ENCODE measurements at places on chromosomes 3 and 15.

DNA sequence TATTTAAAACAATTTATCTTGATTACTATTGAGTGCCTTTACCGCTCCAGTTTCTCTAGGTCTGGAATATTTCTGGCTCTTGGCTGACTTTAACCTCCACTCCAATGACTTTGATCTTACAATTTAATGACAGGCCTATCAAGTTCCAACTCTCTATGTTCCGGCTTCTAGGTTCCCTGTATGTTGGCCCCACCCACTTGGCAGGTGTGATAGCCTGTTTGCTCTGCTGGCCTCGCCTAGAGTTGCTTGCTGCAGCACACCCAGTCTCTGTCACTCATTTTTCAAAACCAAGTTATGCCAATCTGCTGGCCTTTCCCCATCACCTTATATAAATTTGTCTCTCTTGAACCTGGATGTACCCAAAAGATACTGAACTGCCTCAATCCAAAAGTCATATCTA lies 428.0 kb downstream of the ROBO1 start:
- DNase-seq, result no peak

DNA sequence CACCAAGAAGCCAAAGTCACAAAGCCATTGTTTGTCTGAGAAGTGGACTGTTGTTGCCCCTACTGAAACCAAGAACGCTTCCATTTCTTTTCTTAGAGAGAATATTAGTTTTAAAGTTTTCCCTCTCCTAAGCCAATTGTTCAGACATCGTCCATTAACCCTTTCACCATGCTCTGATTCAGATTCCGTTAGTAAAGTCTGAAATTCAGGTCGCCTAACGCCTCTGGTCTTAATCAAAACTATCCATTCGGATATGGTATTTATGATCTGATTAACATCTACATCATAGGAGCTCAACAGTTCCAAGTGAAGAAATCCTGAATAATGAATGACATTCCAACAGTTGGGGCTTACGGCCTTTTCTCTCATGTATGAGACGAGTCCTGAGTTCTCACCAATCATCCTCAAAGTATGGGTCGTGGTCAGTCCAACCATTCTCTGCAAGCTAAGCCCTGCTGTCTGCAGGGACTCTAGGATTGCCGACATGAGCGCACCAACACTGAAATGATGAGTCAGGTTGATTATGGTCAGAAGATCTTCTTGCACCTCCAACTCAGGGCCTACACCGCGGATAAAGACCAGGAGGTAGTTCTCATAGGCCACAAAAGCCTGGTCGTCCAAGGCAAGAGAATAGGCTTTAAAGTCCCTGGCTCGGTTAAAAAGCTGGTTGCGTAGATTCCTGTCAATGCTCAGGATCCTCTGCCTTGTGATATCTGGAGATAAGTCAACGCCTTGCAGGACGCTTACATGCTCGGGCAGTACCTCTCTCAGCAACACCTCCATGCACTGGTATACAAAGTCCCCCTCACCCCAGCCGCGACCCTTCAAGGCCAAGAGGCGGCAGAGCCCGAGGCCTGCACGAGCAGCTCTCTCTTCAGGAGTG lies 767 bp downstream of the EPM2AIP1 start:
- no peak for DNase-seq

DNA sequence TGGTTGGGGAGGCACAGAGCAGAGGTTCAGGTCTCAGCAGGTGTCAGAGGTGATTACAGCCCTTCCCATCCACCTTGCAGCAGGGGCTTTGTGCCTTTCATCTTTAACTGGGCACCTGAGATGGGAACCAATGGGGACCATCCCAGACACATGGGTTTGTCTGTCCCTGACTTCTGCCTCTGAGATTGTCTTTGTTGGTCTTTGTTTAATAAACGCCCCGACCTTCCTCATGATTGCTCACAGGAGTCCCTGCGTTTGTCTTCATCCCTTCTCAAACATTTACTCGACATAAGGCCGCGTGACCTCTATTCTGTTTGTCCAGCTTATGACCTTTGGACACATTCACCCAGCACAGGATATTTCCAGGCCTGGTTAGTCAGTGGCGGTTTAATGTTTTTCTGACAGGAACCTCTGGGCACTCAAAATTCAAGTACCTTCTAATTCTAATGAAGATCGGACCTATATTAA lies 5.9 kb downstream of the ZSCAN2 start:
- no peak for DNase-seq

DNA sequence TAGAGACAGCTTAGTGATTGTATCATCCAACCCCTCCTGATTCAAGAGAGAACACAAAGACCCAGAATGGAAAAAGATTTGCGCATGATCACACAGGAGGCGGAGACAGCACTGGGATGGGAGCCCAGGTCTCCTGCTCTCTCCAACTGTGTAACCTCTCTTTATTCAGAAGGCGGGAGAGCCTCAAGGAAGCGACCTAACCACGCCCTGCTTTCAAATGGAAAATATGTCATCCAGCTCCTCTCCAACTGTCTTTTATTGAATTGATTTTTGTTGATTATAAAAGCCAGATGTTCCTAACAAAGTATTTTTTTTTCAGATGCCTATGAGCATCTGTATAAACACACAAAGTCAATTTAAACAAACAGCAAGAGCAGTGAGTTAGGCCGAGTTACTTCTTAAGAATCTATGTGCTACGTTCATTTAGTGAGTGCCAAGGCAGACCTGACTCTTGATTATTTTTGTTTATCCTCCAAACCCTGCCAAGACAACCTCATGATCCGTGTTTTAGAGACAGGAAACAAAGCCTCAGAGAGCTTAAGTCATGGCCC lies 74.5 kb downstream of the BFSP2 start:
- no peak for DNase-seq

- no peak for DNase-seq
Measured at GRCh38 chr3:43907508-43907858, 216.7 kb downstream of the ABHD5 start.

- DNase-seq, result no peak
Measured at GRCh38 chr15:98682992-98683701, 34.8 kb downstream of the IGF1R start.

DNA sequence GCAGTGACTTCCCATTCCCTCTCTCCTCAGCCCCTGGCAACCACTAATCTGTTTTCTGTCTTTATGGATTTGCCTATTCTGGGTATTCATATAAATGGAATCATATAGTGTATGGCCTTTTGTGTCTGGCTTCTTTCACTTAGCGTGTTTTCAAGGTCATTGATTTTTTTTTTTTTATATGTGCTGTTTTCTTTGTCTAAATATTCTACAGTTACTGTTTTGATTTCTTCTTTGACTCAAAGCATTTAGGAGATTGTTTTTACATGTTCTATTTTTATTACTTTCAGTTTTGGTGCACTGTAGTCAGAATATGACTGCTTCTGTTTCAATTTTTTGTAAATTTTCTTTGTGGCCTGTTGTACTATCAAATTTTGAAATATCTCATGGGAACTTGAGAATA lies 71.9 kb upstream of the RNU6-1 start:
- no peak for DNase-seq

DNA sequence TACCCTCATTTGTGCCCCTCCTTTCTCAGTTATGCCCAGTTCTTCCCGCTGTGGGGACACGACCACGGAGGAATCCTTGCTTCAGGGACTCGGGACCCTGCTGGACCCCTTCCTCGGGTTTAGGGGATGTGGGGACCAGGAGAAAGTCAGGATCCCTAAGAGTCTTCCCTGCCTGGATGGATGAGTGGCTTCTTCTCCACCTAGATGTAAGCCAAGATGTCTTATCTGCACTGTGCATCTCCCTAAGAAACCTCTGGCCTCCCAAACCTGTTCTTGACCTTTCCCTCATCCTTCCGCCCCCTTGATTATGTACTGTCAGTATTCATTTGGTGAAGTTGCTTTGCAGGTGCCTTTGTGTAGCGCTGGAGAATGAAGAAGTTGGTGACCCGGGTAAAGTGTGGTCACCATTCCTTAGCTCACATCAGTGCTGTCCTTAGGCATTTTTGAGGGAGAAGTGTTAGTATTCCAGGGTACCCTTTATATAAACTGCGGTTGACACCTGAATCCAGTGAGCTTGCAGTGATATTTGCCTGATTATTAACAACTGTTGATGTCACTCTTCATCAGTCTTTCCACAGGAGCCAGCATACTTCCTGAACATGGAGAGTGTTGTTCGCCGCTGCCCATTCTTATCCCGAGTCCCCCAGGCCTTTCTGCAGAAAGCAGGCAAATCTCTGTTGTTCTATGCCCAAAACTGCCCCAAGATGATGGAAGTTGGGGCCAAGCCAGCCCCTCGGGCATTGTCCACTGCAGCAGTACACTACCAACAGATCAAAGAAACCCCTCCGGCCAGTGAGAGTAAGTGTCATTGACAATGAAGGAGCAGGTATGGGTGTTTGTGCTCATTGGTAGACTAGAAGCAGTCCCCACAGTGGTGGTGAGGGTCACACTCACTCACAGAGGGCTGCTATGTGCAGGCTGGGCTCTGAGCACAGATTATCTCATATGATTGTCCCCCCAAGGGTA lies 966 bp downstream of the ALAS1 start:
- DNase-seq, result no peak

- DNase-seq, result no peak
Measured at GRCh38 chr3:195453236-195453635, 10.4 kb upstream of the ACAP2 start.

- DNase-seq, result no peak
Measured at GRCh38 chr3:55870594-55870993, 383.5 kb upstream of the WNT5A start.

GRCh38 chr3:167253037-167253436 lies 127.1 kb downstream of the ZBBX start:
- no peak for DNase-seq

GRCh38 chr15:94951538-94951937 lies 720.2 kb downstream of the MCTP2 start:
- DNase-seq, result no peak

DNA sequence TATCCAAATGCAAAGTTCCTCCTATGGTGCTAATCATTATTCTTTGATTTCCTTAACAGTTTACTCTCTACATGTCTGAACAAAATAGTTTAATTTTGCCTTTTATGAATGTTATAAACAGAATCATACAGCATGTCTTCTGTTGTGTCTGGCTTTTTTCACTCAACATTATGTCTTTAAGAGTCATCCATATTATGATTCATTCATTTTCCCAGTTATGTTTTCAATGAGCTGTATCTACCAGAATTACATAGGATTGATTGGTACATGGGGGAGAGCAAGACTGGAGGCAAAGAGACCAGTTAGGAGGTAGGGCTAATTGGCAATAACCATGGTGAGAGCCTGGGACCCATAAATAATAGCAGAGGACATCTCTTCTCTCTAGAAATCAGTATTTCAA lies 16.6 kb upstream of the RAP2B start:
- no peak for DNase-seq

DNA sequence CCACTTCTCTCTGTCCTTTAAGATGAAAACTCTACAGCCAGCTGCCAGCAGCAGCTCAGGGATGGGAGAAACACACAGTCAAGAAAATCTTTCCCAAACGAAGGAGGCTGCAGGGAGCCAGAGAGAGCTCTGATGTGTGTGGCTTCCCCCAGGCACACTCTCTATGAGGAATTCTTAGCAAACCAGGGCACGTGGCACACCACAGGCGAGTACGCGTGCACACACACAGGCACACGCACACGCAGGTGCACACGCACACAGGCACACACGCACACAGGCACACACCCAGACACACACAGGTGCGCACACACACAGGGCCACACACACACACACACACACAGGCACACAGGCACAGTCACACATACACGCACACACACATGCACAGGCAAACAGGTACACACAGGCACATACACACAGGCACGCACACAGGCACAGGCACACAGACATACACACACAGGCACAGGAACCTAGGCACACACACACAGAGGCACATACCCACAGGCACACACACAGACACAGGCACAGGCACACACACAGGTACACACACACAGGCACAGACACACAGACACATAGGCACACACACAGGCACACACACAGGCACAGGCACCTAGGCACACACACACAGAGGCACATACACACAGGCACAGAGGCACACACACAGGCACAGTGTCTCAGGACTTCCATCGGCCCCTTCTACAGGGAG lies 91.5 kb upstream of the ATP2B2 start:
- no peak for DNase-seq

GRCh38 chr15:60795889-60796288 lies 316.9 kb upstream of the ICE2 start:
- peak; percentile 62 for DNase-seq

GRCh38 chr15:68678746-68679145 lies 100.0 kb downstream of the CORO2B start:
- no peak for DNase-seq

DNA sequence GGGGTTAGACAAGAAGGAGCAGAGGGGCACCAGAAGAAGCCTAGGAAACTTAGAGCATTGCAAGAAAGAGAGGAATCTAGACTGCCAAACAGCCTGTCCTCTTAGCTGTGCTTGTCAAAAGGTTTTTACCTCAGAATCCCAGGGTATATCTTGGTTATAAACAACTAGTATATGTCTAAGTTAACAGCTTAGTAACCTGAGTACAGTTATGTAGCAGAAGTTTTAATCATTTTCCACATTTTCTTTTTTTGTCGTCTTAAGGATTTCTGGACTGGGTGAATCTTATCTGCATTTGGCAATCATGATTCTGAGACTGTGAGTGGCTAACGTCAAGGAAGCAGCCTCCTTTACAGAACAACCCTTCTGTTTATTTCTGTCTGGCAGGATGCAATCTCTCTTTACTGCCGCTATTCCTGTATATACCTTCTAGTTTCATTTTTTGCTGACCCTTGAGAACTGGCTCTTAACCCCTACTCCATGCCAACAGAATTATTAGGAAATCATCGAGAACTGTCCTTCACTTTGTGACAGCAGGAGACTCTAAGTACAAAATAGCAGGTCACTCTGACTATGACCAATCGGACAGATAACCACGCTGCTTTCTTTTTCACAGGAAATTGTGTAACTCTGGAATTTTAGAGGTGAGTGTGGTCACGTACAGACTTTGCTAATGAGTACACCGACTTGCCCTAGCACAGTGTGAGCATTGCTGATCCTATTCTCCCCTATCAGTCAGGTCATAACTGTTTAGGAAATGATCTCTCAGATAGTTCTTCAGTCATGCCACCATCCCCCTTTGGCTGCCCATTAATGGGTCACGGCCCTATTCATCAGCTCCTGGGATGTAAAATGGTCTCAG lies 3.3 kb upstream of the CP start:
- DNase-seq, result peak; percentile 50

DNA sequence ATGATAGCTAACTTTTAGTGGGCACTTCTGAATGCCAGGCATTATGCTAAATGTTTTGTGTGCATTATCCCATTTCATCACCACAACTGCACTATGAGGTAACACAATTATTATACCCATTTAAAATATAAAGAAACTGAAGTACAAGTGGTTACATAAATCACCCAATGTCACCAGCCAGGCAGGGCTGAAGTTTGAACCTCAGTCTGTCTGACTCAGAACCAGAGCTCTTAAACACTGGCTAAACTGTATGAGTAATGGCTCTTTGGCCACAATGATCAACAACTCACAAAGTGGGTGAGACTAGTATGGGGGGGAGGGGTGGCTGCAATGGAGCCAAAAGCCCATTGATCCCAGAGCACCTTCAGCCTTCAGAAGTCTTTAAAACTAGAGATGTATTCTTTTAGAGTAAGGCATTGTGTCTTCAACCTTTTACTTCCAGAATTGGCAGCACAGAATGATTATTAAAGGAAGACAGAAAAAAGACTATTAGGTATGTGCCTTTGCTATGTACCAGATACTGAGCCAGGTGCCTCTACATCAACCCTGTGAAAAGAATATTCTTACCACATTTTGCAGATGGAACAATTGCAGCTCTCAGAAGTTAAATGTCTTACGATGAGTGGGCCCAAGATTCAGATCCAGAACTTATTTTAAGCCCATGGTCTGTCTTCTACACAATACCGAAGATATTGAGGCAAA lies 166.9 kb downstream of the UACA start:
- no peak for DNase-seq

GRCh38 chr3:67647390-67647878 lies 7.0 kb downstream of the SUCLG2 start:
- DNase-seq, result no peak

GRCh38 chr3:81531846-81532245 lies 229.6 kb downstream of the GBE1 start:
- no peak for DNase-seq

All from activated T-cell treated with anti-CD3 and anti-CD28 coated beads, Interleukin-2, amount 50 U/mL, for 48 hours (primary cell).